ENCODE measurements at places on chromosomes 16 and 17.
A peak's percentile ranks its signal among the peaks of the same experiment; 100 is the strongest.

DNA sequence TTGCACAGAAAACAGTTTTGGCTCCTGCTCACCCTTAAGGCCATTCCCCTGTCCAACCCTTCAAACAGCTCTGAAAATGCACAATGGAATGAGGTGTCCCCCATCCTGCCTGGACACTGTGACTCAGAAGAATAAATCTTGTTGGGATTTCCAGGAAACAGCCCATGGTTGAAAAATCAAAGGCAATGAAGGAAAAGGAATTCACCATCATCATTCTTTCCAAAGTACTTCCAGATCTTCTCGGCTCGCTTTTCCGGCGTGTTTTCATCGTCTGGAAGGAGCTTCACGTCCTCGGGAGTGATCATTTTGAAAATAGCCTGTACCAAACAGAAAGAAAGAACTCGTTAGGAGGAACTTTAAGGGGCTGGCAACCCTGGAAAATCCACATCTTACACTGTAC, 4.3 kb downstream of the RCVRN start:
- DNase-seq: no peak

DNA sequence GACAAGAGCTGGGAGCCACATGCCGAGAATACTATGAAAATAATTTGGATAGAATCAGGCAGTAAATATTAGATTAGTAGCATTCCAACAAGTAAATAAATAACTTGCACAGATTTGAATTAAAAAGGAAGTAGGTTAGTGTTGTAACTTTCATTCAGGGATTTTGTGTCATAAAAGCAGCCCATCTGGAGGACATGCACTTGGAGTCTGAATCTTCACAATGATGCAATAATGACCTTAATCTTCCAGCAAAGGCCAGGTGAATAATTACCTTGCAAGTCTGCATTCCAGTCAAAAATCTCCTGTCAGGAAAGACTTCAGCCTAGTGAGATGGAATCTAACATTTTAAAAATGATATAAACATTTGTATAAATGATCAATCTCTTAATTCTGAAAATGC, 518.1 kb downstream of the KCNJ2 start:
- no peak for DNase-seq

DNA sequence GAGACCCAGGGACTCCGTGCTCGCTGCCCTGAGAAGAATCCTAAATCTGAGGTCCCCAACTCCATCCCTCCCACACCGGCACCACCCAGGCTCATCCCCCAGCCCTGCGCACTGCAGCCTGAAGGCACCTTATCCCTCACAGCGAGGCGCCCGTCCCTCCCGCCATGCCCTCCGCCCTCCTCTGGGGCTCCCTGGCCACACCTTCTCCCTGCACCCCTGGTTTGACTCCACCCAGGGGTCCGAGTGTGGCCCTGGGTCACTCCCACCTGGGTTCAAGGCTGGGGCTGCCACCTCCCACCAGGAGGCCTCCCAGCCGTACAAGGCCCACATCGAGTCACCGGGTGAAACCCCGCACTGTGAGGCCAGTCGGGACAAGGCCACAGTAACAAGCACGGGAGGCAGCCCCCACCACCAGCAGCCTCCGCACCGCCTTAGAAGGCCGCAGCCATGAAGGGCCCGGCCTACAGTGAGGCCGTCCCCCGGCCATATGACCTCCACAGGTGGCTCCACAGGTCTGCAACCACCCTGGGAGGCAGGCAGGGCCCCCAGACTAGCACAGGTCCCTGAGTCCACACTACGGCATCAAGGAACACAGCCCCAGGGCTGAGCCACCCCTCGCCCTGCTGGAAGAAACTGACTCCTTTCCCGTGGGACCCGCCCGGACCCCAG, 8.3 kb downstream of the HAGH start:
- no peak for DNase-seq

- no peak for DNase-seq
These were observed 393.6 kb downstream of the SOX9 start for GRCh38 chr17:72514321-72514861.

- DNase-seq: peak; percentile 66
These were observed 28.7 kb upstream of the DNAI2 start for GRCh38 chr17:74245145-74245831.

All from nephron progenitor cell (in vitro differentiated cells).